ENCODE measurements at places on chromosomes 3 and 15. TPM values are rescaled to one million over a fixed set of nuclear protein-coding genes. Genes with fewer than 3 reads are reported as not detected.

Gene BCHE
- total RNA-seq, result 1.2 TPM

Gene ZNF385D
- total RNA-seq, result not detected

Gene ILDR1
- not detected for total RNA-seq

Gene LYZL4
- total RNA-seq, result not detected

Gene ARNT2
- 15.9 TPM for total RNA-seq

Gene HCN4
- total RNA-seq, result 0.35 TPM

Gene HYAL2
- total RNA-seq, result 25.0 TPM

Gene MESP2
- 0.62 TPM for total RNA-seq

Gene MASP1
- total RNA-seq, result not detected

Gene CCR3
- not detected for total RNA-seq

Gene HHATL
- total RNA-seq, result not detected

Gene GATA2
- 5.4 TPM for total RNA-seq

Gene TTLL13
- total RNA-seq, result 0.61 TPM

Gene GOLGA6L25
- not detected for total RNA-seq

Gene GPR27
- 2.1 TPM for total RNA-seq

Gene XCR1
- total RNA-seq, result not detected

Gene GOLGA6L1
- total RNA-seq, result not detected

Gene CCR9
- not detected for total RNA-seq

Gene PRR20G
- 0.14 TPM for total RNA-seq

Gene MUC13
- 8.7 TPM for total RNA-seq

Gene GOLGA8T
- total RNA-seq, result 1.3 TPM

Gene LTK
- 0.13 TPM for total RNA-seq

Gene ROBO2
- not detected for total RNA-seq

Gene CNTN6
- not detected for total RNA-seq

Gene SYNPR
- not detected for total RNA-seq

Gene SPINK8
- total RNA-seq, result not detected

Gene CLDN18
- total RNA-seq, result not detected

Gene GOLGA6L22
- total RNA-seq, result not detected

Gene ADCY5
- total RNA-seq, result 0.50 TPM

Gene CCK
- total RNA-seq, result 0.94 TPM

Gene NPHP3
- total RNA-seq, result 7.8 TPM

Gene CPLX3
- total RNA-seq, result not detected

Gene SGO1
- 15.9 TPM for total RNA-seq

Gene C3orf70
- total RNA-seq, result not detected

Gene MYH15
- total RNA-seq, result 0.30 TPM

Gene TF
- total RNA-seq, result 0.93 TPM

Gene SSUH2
- 0.65 TPM for total RNA-seq

Gene CLDN11
- not detected for total RNA-seq

Gene RGMA
- total RNA-seq, result 0.15 TPM

Gene GOLGA6L4
- total RNA-seq, result 1.1 TPM

Gene VEPH1
- not detected for total RNA-seq

Gene NUP210
- total RNA-seq, result 40.7 TPM

Gene ROPN1
- total RNA-seq, result not detected

Gene RAB6B
- 1.7 TPM for total RNA-seq

Gene XRN1
- total RNA-seq, result 3.7 TPM
